ENCODE measurements at places on chromosomes 13 and 19. TPM values are rescaled to one million over a fixed set of nuclear protein-coding genes. Genes with fewer than 3 reads are reported as not detected.

The KANK3 gene
- total RNA-seq: 3.7 TPM

The APOC4 gene
- not detected for total RNA-seq

The TLE2 gene
- 1.9 TPM for total RNA-seq

The ZNF99 gene
- not detected for total RNA-seq

The ZNF155 gene
- 8.0 TPM for total RNA-seq

The LSR gene
- 0.86 TPM for total RNA-seq

The SPINT2 gene
- 3.7 TPM for total RNA-seq

The SPACA4 gene
- not detected for total RNA-seq

The CD177 gene
- not detected for total RNA-seq

The KLK5 gene
- not detected for total RNA-seq

The ZNF415 gene
- total RNA-seq: 2.7 TPM

The ZNF491 gene
- not detected for total RNA-seq

The SLITRK6 gene
- total RNA-seq: not detected

The ZNF256 gene
- 0.29 TPM for total RNA-seq

The LENG9 gene
- total RNA-seq: 8.7 TPM

The TEX29 gene
- not detected for total RNA-seq

The GYS1 gene
- 38.1 TPM for total RNA-seq

The TGFBR3L gene
- total RNA-seq: not detected

The CELF5 gene
- not detected for total RNA-seq

The CLEC4M gene
- not detected for total RNA-seq

The MCEMP1 gene
- not detected for total RNA-seq

The CCDC194 gene
- total RNA-seq: not detected

The GPC6 gene
- 8.4 TPM for total RNA-seq

The C19orf38 gene
- total RNA-seq: not detected

The NLRP4 gene
- not detected for total RNA-seq

The PBX4 gene
- total RNA-seq: 1.4 TPM

The CEBPA gene
- total RNA-seq: not detected

The DACT3 gene
- total RNA-seq: 4.0 TPM

The GIPR gene
- total RNA-seq: not detected

The SLC15A1 gene
- total RNA-seq: not detected

The USPL1 gene
- total RNA-seq: 9.2 TPM

The SMAD9 gene
- total RNA-seq: 4.6 TPM
